Stimulated activated CD4-positive, alpha-beta T cell treated with anti-CD3 and anti-CD28 coated beads, Interleukin-1b, Interleukin-23, amount 100 ng/mL, for 4 hours (primary cell): ENCODE measurements at places on chromosomes 1 and 21.

GRCh38 chr1:37868466-37868865, 9.1 kb upstream of the MTF1 start:
- no peak for DNase-seq

- DNase-seq = no peak
These were observed 16.2 kb downstream of the SDHC start for GRCh38 chr1:161330346-161330745.

GRCh38 chr1:43938892-43939587, 5.4 kb downstream of the ARTN start:
- DNase-seq = no peak

DNA sequence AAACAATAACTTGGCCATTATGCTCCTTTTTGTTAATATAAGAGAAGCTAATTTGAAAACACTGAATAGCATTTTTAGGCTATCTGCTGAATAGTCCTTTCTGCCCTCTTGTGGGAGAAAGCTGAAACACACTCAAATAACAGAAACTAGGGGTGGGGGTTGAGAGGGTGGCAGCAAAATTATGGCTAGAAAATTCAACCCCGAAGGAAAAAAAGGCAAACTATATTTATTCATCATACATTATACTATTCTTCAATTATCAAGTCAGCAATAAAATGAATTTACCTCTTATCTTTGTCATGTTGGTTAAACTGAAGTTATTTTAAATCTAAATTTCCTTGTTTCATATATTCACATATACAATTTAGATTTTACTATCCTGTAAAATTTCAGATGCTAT, 255.9 kb downstream of the FAF1 start:
- DNase-seq = peak; percentile 5

GRCh38 chr1:203166192-203166940, 9.3 kb downstream of the MYBPH start:
- DNase-seq = no peak
